ENCODE measurements at places on chromosomes 7 and 10.

DNA sequence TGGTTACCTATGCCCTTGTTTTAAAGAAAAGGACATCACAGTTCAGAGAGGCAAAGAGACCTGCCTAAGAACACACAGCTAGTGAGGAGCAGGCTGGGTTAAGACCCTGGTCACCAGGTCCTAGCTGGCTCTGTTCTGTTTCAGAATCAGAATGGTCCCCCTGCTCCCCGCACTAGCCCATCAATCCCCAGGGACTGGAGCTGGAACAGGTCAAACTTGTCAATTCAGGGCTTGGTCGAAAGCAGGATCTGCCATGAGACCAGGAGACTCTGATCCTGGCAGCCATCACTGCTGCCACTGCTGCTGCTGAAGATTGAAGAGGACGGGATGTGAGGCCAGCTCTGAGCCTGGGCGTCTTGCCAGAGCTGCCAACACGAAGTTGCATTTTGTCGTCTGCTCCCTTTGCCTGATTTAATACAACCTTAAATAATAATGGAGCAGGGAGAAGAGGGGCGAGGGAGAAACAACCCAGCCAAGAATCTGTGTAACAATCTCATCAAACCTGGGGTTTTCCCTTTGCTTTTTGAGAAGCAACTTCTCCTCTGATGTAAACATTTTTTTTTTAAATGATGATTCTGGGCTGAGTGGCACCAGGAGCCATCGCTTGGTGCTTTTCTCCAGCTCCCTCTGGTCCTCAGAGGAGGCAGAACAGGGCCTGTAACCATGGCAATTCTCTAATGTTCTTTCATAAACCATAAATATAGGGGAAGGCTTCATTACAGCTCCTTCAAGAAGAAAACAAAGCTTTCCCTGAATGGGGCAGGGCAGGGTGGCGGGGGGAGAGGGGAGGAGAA is 119.0 kb upstream of the SORCS3 start:
- DNase-seq = no peak

GRCh38 chr10:15341502-15342128 is 29.5 kb downstream of the FAM171A1 start:
- no peak for DNase-seq

DNA sequence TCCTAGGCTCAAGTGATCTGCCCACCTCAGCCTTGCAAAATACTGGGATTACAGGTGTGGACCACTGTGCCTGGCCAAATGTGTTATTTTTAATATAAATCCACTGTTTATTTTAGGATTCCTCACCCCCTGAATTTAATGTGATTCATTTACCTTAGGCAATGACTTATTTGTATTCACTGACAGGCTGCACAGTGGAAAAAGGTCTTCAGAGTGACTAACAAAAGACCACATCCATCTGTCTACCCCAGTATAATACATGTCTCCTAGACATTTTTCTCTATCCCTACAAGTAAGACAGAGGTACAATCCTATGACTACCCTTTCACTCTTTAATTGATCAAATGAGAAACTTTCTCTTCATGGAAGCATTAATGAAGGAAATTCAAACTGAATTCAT is 230.2 kb downstream of the AHR start:
- no peak for DNase-seq

GRCh38 chr10:98921316-98921715 is 314.3 kb downstream of the HPSE2 start:
- no peak for DNase-seq

DNA sequence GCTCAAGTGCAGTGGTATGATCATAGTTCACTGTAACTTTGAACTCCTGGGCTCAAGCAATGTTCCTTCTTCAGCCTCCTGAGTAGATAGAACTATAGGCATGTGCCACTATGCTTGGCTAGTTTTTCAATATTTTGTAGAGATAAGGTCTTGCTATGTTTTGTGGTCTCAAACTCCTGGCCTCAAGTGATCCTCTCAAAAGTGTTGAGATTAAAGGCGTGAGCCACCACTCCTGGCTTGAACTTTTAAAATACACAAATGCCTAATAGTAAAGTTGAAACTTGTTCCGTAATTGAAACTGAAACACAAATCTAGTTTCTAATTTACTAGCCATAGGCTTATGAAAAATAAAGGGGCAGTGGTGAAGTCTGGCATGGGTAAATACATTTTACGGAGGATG is 65.7 kb downstream of the AP3M1 start:
- DNase-seq = no peak

Measured in H9 (cell line).